ENCODE measurements at places on chromosomes 5 and 9. TPM values are rescaled to one million over a fixed set of nuclear protein-coding genes. Genes with fewer than 3 reads are reported as not detected.

GRCh38 chr5:179729727-179730126 lies 2.9 kb upstream of the MAML1 start:
- no peak for DNase-seq
- H3K27ac ChIP-seq, result no peak overlapping the region
- no peak overlapping the region for H3K4me3 ChIP-seq
- H3K27me3 ChIP-seq, result no peaks in the 10 kb centered on the region
- H3K36me3 ChIP-seq, result no peaks in the 10 kb centered on the region

DNA sequence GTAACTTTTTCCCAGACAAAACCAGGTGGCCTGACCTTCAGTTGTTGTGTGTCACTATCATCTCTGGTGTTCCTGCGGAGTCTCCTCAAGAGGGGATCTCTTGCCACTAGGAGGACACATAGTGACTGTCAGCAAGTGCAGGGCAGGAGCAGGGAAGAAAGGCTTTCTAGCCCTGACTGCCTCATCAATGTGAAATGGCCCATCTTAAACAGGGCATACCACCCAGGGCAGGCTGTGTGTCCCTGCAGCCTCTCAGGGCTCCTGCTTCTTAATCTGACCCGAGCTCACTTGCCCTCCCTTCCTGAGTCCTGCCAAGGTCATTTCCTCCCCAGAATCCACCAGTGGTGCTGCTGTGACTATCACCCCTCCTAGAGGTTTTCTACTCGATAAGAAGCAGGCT lies 57.4 kb upstream of the SIMC1 start:
- H3K27me3 ChIP-seq, result peaks cover 6% of the 10 kb centered on the region
- no peak overlapping the region for H3K4me3 ChIP-seq
- no peaks in the 10 kb centered on the region for H3K4me1 ChIP-seq
- H3K36me3 ChIP-seq, result no peaks in the 10 kb centered on the region
- no peak overlapping the region for H3K27ac ChIP-seq
- DNase-seq, result no peak

DNA sequence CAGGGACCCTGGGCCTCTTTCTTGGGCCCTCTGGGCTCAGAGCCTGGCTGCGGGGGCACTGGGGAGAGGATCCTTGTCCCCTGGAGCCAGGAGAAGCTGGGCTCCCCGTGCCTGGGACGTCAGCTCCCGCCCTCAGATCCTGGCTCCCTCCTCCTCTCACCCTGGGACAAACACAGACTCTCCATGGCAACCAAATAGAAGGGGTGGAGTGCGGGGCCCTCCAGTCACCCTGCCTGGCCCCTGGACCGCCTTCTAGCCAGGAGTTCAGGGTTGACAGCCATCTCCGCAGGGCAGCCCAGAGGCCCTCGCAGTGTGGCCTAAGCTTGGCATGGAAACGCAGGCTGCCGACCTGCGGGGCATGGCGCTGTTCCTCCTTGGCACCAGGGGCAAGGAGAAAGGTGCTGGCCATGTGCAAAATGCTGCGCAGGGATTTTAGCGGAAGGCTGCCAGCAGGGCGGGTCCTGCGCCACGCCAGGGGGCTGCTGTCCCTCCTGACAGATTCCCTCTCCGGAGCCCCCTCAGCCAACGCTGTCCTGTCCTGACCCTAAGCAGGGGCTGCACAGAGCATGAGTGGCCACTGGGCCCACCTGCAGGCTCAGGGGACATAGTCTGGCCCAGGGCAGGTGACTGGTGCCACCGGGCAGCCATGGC lies 1.0 kb downstream of the ZDHHC11 start:
- H3K36me3 ChIP-seq, result no peaks in the 10 kb centered on the region
- peaks cover 3% of the 10 kb centered on the region for H3K4me1 ChIP-seq
- no peaks in the 10 kb centered on the region for H3K27me3 ChIP-seq

DNA sequence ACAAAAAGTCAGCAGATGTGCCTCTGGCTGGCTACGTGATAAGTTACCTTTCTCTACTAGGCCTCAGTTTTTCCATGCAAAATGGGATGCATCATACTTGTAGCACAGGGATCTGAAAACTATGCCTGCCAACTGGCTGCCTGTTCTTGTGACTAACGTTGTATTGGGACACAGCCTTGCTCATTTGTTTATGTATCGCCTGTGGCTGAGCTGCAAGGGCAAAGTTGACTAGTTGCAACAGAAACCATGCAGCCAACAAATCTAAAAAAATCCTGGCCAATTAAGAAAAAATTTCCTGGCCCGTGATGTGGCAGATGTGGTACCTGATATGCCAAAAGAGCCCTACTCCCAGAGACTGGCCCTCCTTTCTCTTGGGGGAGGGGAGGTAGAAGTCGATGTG lies 131.3 kb downstream of the SEC61B start:
- H3K27me3 ChIP-seq, result no peaks in the 10 kb centered on the region
- no peak overlapping the region for H3K27ac ChIP-seq
- no peak for DNase-seq
- H3K4me1 ChIP-seq, result no peaks in the 10 kb centered on the region
- no peaks in the 10 kb centered on the region for H3K36me3 ChIP-seq
- H3K4me3 ChIP-seq, result no peak overlapping the region

DNA sequence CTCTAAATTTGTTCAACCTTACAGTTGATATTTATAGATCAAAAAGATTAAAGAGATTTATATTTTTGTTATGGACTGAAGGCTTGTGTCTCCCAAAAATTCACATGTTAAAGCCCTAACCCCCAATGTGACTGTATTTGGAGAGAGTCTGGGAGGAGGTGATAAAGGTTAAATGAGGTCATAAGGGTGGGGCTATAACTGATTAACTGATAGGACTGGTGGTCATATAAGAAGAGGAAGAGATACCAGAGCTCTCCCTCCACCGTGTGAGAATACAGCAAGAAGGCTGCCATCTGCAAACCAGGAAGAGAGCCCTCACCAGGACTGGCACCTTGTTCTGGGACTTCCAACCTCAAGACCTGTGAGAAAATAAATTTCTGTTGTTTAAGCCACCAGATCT lies 264.3 kb downstream of the ENC1 start:
- H3K4me1 ChIP-seq, result no peaks in the 10 kb centered on the region
- no peaks in the 10 kb centered on the region for H3K36me3 ChIP-seq
- no peak for DNase-seq

Gene ANGPTL2
- total RNA-seq, result 0.13 TPM

DNA sequence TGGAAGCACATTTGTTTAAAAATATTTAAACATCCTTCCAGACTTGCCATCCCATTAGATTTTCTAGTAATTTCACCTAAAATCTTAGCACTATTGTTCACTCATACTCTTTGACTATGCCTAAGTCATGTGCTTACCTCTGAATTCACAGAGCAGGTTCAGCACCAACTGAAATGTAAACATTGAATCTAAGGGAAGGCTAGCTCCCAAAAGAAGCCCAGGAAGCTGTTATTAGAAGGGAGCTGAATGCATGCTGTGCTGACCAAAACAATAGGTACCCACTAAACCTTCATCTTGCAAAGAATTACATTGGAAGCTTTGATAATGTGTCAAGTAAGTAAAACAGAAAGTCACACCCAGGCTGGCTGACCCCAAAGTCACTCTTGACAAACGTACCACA lies 571.3 kb downstream of the GABRG2 start:
- no peak overlapping the region for H3K4me3 ChIP-seq
- no peaks in the 10 kb centered on the region for H3K27me3 ChIP-seq
- H3K27ac ChIP-seq, result no peak overlapping the region
- H3K4me1 ChIP-seq, result no peaks in the 10 kb centered on the region
